HFFc6 (cell line): ENCODE measurements at places on chromosomes 5 and 9. TPM values are rescaled to one million over a fixed set of nuclear protein-coding genes. Genes with fewer than 3 reads are reported as not detected.
A peak's percentile ranks its signal among the peaks of the same experiment; 100 is the strongest.

DNA sequence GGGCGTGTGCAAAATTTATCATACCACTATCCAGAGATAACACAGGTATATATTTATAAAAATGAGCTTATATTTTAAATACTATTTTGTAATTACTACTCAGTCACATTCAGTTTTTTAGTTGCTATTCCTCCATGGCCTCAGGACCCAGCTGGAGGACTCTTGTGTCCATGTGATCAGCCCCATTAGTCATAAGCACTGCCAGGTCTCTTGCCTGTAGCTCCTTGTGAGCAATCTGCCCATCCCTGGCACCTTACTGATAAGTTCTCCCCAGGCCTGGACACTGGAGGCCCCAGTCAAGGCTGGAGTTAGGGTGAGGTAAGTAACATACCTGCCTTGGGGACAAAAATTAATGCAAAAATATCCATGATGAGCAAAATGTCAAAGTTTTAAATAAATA lies 29.5 kb upstream of the ADRB2 start:
- H3K4me3 ChIP-seq = no peak overlapping the region
- no peak for DNase-seq
- H3K4me1 ChIP-seq = peaks cover 68% of the 10 kb centered on the region

DNA sequence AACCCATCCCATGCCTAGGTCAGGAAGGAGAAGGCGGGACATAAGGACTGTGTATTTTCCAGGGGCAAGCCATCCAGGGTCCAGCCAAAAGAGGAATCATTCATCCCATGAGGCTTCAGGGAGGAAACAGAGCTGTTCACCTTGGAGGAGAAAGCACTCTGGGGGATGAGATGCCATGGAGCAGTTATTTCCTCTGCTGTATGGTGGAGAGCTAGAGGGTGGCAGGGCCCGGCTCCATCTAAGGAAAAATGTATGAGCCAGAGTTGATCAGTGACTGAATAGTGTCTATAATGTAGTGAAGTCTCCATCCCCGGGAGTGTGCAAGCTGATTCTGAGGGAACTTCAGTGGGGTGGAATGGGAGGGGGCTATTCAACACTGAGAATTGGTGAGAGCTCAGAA lies 8.0 kb downstream of the ENHO start:
- H3K36me3 ChIP-seq = no peaks in the 10 kb centered on the region
- H3K27me3 ChIP-seq = peaks cover 52% of the 10 kb centered on the region
- no peak overlapping the region for H3K27ac ChIP-seq
- no peaks in the 10 kb centered on the region for H3K4me1 ChIP-seq
- no peak overlapping the region for H3K4me3 ChIP-seq
- DNase-seq = no peak

GRCh38 chr5:165400086-165400485 lies 1894.7 kb downstream of the MAT2B start:
- no peaks in the 10 kb centered on the region for H3K36me3 ChIP-seq
- DNase-seq = no peak
- H3K4me3 ChIP-seq = no peak overlapping the region
- H3K27me3 ChIP-seq = no peaks in the 10 kb centered on the region

GRCh38 chr9:133584167-133584558 lies 25.0 kb downstream of the FAM163B start:
- no peak overlapping the region for H3K4me3 ChIP-seq
- no peaks in the 10 kb centered on the region; the same call in 1 of the 2 replicates for H3K36me3 ChIP-seq
- H3K4me1 ChIP-seq = 0 out of 2 replicates have a peak, but pooled peaks cover 5% of the 10 kb centered on the region
- peaks cover 38% of the 10 kb centered on the region for H3K27me3 ChIP-seq
- no peak overlapping the region for H3K27ac ChIP-seq

GRCh38 chr5:39202597-39203274 lies 16.6 kb downstream of the FYB1 start:
- no peak overlapping the region for H3K27ac ChIP-seq
- H3K36me3 ChIP-seq = no peaks in the 10 kb centered on the region
- H3K4me3 ChIP-seq = no peak overlapping the region
- H3K27me3 ChIP-seq = no peaks in the 10 kb centered on the region

DNA sequence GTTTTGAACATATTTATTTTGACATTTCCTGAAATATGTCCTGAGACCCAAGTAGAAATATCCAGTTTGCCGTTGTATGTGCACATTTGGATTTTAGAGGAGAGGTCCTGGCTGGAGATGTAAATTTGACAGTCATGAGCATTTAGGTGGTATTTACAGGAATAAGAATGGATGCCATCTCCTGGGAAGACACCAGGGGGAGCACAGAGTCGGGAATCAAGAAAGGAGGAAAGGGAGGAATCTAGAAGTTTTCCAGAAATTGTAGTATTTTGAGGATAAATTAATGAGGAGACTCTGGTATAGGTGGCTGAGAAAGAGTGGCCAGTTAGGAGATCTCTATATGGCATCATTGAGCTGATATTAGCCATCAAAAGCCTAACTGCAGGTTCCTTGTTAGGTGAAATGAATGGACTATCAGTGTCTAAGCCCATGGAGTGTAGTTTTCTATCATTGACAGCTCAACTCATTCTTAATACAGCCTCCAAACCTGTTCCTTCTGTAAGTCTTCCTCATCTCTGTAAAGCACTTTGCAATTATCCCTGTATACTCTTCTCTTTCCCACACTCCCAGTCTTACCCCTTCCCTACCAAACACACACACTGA lies 7.2 kb downstream of the GAPT start:
- H3K4me3 ChIP-seq = no peak overlapping the region
- H3K4me1 ChIP-seq = no peaks in the 10 kb centered on the region
- DNase-seq = peak; percentile 20

GRCh38 chr9:82020331-82020730 lies 31.8 kb downstream of the SPATA31D1 start:
- H3K4me3 ChIP-seq = no peak overlapping the region
- H3K27me3 ChIP-seq = peaks cover 2% of the 10 kb centered on the region
- H3K36me3 ChIP-seq = no peaks in the 10 kb centered on the region
- no peak for DNase-seq
- peaks cover 24% of the 10 kb centered on the region for H3K4me1 ChIP-seq

DNA sequence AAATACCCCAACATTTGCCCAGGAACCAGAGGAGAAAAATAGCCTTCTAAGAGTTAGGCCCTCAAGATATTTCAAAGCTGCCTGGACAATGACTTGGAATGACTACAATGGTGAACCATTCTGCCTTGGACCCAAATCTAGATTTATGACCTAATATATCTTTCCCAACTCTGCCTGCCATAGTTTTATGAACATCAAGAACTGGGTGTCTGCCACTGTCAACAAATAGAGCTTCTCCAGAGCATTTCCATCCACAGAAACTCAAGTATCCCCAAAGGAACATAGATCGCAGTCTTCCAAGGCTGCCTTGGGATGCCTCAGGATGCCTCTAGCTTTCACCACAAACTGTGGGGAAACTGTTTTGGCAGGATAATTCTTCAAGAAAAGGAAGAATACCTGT lies 48.2 kb upstream of the NFIB start:
- H3K36me3 ChIP-seq = no peaks in the 10 kb centered on the region
- peaks cover 4% of the 10 kb centered on the region for H3K27me3 ChIP-seq
- peak; percentile 1 for DNase-seq
- H3K4me3 ChIP-seq = no peak overlapping the region

DNA sequence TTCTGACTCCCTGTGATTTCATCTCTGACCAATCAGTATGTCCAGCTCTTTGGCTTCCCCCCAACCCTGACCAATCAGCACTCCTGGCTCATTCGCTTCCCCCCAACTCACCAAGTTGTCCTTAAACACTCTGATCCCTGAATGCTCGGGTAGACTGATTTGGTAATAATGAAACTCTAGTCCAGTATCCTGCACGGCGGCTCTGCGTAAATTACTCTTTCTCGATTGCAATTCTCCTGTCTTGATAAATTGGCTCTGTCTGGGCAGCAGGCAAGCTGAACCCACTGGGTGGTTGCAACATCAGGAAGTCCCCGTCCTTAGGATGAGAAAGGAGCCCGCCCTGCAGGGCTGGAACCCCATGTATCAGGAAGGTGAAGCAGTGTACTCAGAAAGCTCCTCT lies 10.4 kb downstream of the FCN2 start:
- H3K27me3 ChIP-seq = peaks cover 28% of the 10 kb centered on the region
- no peak overlapping the region for H3K4me3 ChIP-seq
- peaks cover 11% of the 10 kb centered on the region for H3K4me1 ChIP-seq
- no peaks in the 10 kb centered on the region for H3K36me3 ChIP-seq

- no peak overlapping the region for H3K27ac ChIP-seq
- no peaks in the 10 kb centered on the region for H3K27me3 ChIP-seq
These were observed 82.0 kb upstream of the TRIM32 start for GRCh38 chr9:116605060-116605459.

DNA sequence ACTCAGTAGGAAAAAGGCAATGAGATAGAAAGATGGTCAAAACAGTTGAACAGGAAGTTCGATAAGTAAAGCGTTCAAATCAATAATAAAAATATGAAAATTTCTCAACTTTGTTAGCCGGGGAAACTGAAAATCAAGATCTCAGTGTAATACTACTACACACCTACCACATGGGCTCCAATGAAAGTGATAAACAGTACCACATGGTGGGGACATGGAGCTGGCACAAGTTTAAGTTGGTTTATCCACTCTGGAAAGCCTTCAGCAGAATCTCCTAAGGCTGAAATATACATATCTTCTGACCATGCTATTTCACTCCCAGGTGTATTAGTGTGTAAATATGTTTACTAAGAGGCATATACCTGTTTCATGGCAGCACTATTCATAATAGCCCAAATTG lies 126.8 kb downstream of the NXNL2 start:
- no peak overlapping the region for H3K4me3 ChIP-seq
- DNase-seq = peak; percentile 17
- H3K4me1 ChIP-seq = peaks cover 21% of the 10 kb centered on the region

- H3K4me3 ChIP-seq = no peak overlapping the region
- DNase-seq = no peak
- H3K4me1 ChIP-seq = peaks cover 24% of the 10 kb centered on the region
- H3K27ac ChIP-seq = no peak overlapping the region
- H3K36me3 ChIP-seq = no peaks in the 10 kb centered on the region
- no peaks in the 10 kb centered on the region; the same call in 1 of the 2 replicates for H3K27me3 ChIP-seq
These were observed 1.1 kb upstream of the TSPAN17 start for GRCh38 chr5:176646049-176646706.

GRCh38 chr5:154642499-154643245 lies 112.5 kb upstream of the LARP1 start:
- DNase-seq = peak; percentile 15
- H3K36me3 ChIP-seq = no peaks in the 10 kb centered on the region
- H3K27ac ChIP-seq = no peak overlapping the region
- H3K4me1 ChIP-seq = peaks cover 9% of the 10 kb centered on the region; the same call in 1 of the 2 replicates

- no peak overlapping the region for H3K4me3 ChIP-seq
- no peak overlapping the region for H3K27ac ChIP-seq
- H3K4me1 ChIP-seq = no peaks in the 10 kb centered on the region
- DNase-seq = no peak
- peaks cover 9% of the 10 kb centered on the region for H3K27me3 ChIP-seq
These were observed 72.0 kb downstream of the ZNF474 start for GRCh38 chr5:122201365-122201764.

DNA sequence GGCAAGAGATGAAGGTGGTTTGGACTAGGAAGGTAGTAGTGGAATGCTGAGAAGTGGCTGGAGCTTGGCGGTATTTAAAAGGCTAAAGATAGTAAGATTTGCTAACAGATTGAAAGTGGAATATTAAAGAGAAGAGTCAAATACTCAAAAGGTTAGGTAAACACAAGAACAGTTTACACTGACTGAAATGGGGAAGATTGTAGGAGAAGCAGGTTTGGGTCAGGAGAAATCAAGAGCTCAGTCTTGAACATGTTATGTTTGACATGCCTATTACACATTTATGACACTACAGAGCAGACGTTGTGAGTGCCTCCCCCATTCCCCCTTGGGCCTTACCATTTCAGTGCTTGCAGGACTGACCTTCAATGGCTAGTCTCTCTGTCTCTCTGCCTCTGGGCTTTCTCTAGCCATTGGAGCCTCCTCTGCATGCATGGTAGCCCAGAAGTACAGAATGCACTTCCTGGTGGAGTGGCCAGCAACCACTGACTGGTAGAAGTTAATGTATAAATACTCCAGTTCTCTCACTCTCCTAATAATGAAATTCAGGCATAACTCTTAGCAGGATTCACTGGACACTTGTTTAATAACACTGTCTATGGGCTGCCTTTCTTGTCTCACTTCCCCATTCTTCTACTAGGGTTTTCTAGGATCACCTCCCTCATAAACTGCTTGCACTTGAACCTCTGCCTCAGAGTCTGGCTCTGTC lies 56.8 kb downstream of the HMGCS1 start:
- H3K4me1 ChIP-seq = no peaks in the 10 kb centered on the region
- no peak overlapping the region for H3K4me3 ChIP-seq
- no peak for DNase-seq
- no peak overlapping the region for H3K27ac ChIP-seq

- 0 out of 2 replicates have a peak, but pooled peaks cover 9% of the 10 kb centered on the region for H3K36me3 ChIP-seq
- peaks cover 5% of the 10 kb centered on the region; the same call in 1 of the 2 replicates for H3K27me3 ChIP-seq
- DNase-seq = peak; percentile 73
- peak overlapping the region; percentile 76 for H3K27ac ChIP-seq
These were observed 25.2 kb upstream of the CEMIP2 start for GRCh38 chr9:71793386-71794105.

GRCh38 chr5:23402585-23402984 lies 104.8 kb upstream of the PRDM9 start:
- no peaks in the 10 kb centered on the region for H3K4me1 ChIP-seq
- no peak overlapping the region for H3K4me3 ChIP-seq
- H3K27ac ChIP-seq = no peak overlapping the region
- peaks cover 1% of the 10 kb centered on the region; the same call in 1 of the 2 replicates for H3K27me3 ChIP-seq
- H3K36me3 ChIP-seq = no peaks in the 10 kb centered on the region
- DNase-seq = no peak

- no peak for DNase-seq
- no peak overlapping the region for H3K4me3 ChIP-seq
- peaks cover 18% of the 10 kb centered on the region for H3K27me3 ChIP-seq
- H3K4me1 ChIP-seq = no peaks in the 10 kb centered on the region
- H3K36me3 ChIP-seq = no peaks in the 10 kb centered on the region
- H3K27ac ChIP-seq = no peak overlapping the region
These were observed 86.9 kb upstream of the GDNF start for GRCh38 chr5:37926732-37927131.

DNA sequence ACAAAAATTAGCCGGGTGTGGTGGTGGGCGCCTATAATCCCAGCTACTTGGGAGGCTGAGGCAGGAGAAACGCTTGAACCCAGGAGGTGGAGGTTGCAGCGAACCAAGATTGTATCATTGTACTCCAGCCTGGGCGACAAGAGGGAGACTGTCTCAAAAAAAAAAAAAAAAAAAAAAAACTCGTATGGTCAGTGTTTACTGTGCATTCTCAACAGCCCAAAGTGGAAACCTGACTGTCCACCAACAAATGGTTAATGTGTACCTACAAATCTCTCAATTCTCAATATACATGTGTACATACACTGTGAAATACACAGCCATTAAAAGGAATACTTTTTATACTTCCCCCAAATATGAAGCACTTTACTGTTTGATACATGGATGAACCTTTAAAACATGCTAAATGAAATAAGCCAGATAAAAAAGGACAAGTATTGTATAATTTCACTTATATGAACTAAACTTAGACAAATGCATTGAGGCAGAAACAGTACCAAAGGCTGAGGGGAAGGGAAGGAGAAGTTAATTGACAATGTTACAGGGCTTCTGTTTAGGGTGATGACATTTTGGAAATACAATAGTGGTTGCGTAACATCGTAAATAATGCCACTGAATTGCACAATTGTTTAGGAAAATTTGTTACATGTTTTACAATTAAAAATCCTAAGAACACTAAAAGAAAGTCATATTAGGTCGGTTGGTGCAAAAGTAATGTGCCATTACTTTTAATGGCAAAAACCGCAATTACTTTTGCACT lies 16.5 kb downstream of the DNAJA1 start:
- no peak overlapping the region for H3K27ac ChIP-seq
- H3K27me3 ChIP-seq = no peaks in the 10 kb centered on the region; the same call in 1 of the 2 replicates
- no peak for DNase-seq
- peaks cover 19% of the 10 kb centered on the region for H3K4me1 ChIP-seq
- no peak overlapping the region for H3K4me3 ChIP-seq

The LRRTM2 gene
- 0.23 TPM in 2 replicates for total RNA-seq

The SPATA31C1 gene
- not detected in 3 replicates for total RNA-seq

The CCDC192 gene
- total RNA-seq = not detected in 3 replicates

The TMC1 gene
- 0.29 to 0.90 TPM (median 0.39 TPM) in 3 replicates for total RNA-seq

The SLC6A3 gene
- total RNA-seq = not detected in 3 replicates

The PRDM9 gene
- not detected in 3 replicates for total RNA-seq

The STPG3 gene
- total RNA-seq = not detected in 3 replicates
